ENCODE measurements at places on chromosomes 1 and 21. TPM values are rescaled to one million over a fixed set of nuclear protein-coding genes. Genes with fewer than 3 reads are reported as not detected.
A peak's percentile ranks its signal among the peaks of the same experiment; 100 is the strongest.

KCNA3 gene
- under 0.01 TPM for total RNA-seq

GPX7 gene
- 3.1 TPM for total RNA-seq

DNA sequence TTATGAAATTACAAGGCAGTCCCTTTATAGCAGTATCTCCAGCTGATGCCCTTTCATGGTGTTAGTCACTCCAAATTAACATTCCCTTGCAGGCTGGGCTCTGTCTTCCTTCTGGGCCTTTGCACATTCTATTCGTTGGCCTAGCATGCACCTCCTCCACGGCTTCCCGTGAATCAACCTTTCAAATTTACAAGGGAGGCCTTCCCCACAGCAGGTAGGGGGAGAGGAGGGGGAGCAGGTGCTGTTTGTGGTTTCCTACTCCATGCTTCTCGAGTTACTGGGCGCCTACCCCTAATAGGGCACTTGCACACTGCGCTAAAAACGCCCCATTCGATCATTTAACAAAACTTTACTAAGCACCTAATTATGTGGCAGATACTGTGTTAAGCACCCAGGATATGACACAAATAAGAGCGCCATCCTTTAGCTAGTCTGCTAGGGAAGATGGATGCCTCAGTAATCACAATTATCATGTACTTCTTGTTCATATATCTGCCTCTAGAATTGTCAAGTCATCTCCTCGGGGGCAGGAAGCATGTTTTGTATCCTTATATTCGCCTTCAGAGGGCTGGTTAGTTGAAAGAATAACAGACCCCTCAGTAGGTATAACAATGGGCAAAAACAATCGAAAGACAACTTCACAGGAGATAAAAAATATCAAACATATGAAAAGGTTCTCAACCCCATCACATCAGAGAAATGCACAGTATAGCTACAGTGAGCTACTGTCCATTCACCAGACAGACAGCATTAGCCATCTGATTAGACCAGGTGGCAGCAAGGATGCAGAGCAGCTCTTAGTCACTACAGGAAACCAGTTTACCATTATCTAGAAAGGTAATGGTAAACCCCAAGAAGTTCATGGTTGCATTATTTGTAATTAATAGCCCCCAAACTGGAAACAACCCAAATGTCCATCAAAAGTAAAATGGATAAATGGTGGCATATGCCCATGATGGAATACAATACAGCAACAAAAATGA lies 1.7 kb upstream of the ADAR start:
- DNase-seq, result peak; percentile 36

DNA sequence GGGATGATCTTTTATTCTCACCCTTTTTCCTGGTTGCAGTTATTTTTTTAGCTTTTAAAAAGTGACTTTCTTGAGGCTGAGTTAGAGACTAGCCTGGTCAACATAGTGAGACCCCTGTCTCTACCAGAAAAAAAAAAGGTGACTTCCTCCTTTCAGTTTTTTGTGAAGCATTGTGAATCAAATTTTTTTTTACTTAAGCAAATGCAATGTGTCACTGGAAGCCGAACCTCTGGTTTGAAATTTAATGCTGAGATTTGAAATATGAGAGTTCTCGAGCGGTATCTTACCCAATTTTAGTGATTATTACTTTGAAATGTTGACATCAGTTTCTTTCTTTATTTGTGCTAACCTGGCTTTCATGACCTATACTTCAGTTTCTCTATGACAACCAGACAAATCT lies 3.6 kb downstream of the CAP1 start:
- DNase-seq, result no peak

- DNase-seq, result no peak
These were observed 63.8 kb downstream of the ARHGEF10L start for GRCh38 chr1:17603091-17603841.

DNA sequence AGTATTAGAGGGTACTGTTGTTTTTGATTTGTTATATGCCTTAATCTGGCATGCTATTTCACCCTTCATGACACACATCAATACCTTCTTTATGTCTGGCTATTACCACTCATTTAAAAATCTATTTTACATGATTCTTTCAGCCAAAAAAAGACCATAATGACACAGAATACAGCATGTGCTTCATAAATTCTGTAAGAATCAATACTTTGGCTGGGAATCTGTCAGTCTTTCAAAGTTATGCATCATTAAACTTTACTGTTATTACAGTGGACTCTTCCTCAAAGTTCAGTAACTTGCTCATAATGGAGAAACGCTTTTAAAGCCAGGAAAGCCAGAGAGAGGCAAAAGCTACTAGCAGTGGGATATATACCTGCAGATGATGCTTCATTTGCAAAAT lies 247.2 kb upstream of the ADGRL2 start:
- DNase-seq, result no peak

- DNase-seq, result no peak
These were observed 19.3 kb upstream of the METTL13 start for GRCh38 chr1:171762143-171762563.

GRCh38 chr1:2946291-2946690 lies 75.0 kb upstream of the ACTRT2 start:
- DNase-seq, result no peak

Measured in IMR-90 (cell line).